ENCODE measurements at places on chromosomes 2 and 18. TPM values are rescaled to one million over a fixed set of nuclear protein-coding genes. Genes with fewer than 3 reads are reported as not detected.

GRCh38 chr2:69080071-69080470, 67.1 kb downstream of the ANTXR1 start:
- H3K36me3 ChIP-seq: peaks cover 15% of the 10 kb centered on the region
- H3K4me1 ChIP-seq: peaks cover 30% of the 10 kb centered on the region
- H3K4me3 ChIP-seq: no peak overlapping the region
- H3K27ac ChIP-seq: no peak overlapping the region
- DNase-seq: no peak
- H3K27me3 ChIP-seq: no peaks in the 10 kb centered on the region

GRCh38 chr2:8985561-8986326, 17.7 kb downstream of the MBOAT2 start:
- H3K4me1 ChIP-seq: no peaks in the 10 kb centered on the region
- no peak for DNase-seq
- no peak overlapping the region for H3K27ac ChIP-seq
- no peaks in the 10 kb centered on the region for H3K27me3 ChIP-seq
- no peaks in the 10 kb centered on the region for H3K36me3 ChIP-seq

DNA sequence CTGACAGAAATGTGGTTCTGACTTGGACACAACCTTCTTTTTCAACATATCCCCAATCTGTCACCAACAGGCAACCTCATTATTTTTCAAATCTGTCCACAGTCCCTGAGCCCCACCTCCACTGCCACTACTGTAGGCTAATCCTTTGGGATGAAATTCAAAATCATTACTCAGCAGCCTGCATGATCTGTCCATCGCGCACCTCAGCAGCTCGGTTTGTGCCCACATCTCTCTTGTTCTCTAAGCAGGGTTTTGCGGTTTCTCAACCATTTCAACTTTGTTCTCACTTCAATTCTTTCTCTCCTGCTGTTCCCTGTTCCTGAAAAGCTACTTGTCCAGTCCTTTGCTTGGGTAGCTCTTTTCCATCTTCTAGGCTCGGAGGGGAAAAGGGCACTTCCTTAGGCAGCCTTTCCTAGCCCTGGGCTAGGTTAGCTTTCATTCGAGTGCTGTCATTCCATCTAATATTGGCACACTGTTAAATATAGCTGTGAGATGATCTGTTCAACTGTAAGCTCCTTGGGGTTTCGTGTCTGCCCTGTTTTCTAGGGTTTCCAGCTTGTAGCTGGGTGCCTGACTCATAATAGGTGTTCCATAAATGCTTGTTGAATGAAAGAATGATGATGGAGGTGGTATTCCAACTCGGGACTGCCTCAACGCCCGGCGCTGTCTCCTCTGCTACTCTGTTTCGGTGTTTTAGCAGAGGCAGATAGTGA, 653 bp upstream of the ANKAR start:
- no peak for DNase-seq
- H3K4me3 ChIP-seq: peak overlapping the region; percentile 56
- peak overlapping the region; percentile 95 for H3K27ac ChIP-seq
- peaks cover 32% of the 10 kb centered on the region for H3K36me3 ChIP-seq

DNA sequence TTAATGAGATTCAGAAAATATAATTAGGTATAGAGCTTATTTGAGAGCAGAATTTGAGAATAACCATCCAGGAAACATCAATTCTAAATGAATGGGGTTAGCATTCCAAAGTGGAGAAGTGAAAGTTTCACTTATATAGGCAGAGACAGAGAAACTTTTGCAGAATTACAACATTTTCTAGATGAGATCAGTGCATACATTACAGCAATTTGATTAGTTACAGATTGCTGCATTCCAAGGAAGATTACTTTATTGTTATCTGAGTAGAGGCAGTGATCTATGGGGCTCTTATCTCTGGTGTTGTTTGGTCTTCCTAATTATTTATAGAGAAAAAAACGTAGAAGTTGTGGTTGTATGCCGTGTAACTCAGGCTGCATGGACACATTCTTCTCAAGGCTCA, 373.8 kb upstream of the SYT4 start:
- no peak overlapping the region for H3K4me3 ChIP-seq
- no peaks in the 10 kb centered on the region for H3K36me3 ChIP-seq
- no peak overlapping the region for H3K27ac ChIP-seq
- no peaks in the 10 kb centered on the region for H3K4me1 ChIP-seq
- peak; percentile 19 for DNase-seq
- H3K27me3 ChIP-seq: no peaks in the 10 kb centered on the region

DNA sequence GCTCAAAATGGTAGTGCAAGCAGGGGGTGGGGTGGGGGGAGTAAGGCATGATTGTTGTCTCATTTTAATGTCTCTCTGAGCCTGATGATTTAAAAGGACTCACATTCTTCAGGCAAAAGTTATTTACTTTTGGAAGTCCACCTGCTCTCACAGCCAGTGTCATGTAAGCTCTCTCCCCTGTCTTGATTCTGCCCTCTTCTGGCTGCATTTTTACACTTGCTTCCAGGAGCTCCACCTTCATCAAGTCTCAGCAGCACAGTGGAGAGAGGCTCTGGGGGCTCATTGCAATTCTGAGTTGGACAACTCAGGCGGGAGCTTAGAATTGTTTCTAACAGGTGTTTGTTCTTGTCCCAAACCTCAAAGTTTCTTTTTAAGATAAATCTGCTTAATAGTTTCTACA, 39.2 kb downstream of the GNAL start:
- H3K36me3 ChIP-seq: no peaks in the 10 kb centered on the region
- H3K4me3 ChIP-seq: no peak overlapping the region
- DNase-seq: no peak
- peaks cover 5% of the 10 kb centered on the region for H3K27me3 ChIP-seq
- H3K27ac ChIP-seq: no peak overlapping the region
- peaks cover 6% of the 10 kb centered on the region for H3K4me1 ChIP-seq

DNA sequence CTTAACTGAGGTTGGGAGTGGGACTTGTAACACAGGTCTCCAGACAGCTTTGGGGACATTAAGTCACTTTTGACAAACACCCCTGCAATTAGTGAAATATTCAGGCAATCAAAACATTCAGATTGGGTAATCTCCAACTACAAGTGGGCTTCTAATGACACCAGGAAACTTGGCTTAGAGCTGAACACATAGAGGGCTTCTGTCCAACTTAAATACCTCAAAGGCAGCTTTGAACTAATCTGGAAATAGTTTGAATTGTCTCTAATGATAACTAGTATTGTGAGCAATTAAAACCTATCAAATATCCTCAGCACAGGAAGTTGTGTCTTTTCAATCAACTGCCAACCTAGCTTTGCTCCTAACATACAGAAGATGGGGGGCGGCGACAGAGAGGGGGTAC, 5.1 kb upstream of the ASPRV1 start:
- H3K4me3 ChIP-seq: no peak overlapping the region
- H3K27ac ChIP-seq: no peak overlapping the region
- no peak for DNase-seq
- H3K27me3 ChIP-seq: no peaks in the 10 kb centered on the region
- peaks cover 5% of the 10 kb centered on the region for H3K36me3 ChIP-seq
- peaks cover 17% of the 10 kb centered on the region for H3K4me1 ChIP-seq

DNA sequence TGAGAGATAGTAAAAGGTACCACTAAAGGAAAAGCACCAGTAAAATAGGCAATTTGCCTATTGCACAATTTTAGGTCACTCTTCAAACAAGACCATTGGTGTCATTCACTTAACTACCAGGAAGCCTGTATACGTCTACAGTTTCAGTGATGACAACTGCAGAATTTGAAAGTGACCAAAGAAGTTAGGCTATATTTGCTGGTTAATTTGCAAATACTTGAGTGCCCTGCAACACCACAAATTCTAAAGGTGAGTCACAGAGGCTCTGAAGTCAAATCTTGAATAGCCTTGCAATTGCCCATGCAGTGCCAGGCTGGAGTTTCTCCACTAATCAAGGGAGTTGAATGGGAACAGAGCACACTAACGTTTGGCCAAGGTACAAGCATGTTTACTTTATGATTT, 128.7 kb upstream of the CCDC68 start:
- H3K4me1 ChIP-seq: no peaks in the 10 kb centered on the region
- H3K4me3 ChIP-seq: no peak overlapping the region
- no peaks in the 10 kb centered on the region for H3K27me3 ChIP-seq
- H3K36me3 ChIP-seq: no peaks in the 10 kb centered on the region

- peaks cover 2% of the 10 kb centered on the region for H3K4me1 ChIP-seq
- peak; percentile 43 for DNase-seq
- H3K27ac ChIP-seq: no peak overlapping the region
- H3K36me3 ChIP-seq: no peaks in the 10 kb centered on the region
- no peak overlapping the region for H3K4me3 ChIP-seq
- H3K27me3 ChIP-seq: no peaks in the 10 kb centered on the region
These were observed 49.2 kb upstream of the NEMP2 start for GRCh38 chr2:190583507-190584337.

GRCh38 chr2:54903736-54904554, 146.3 kb downstream of the RTN4 start:
- H3K36me3 ChIP-seq: no peaks in the 10 kb centered on the region
- no peaks in the 10 kb centered on the region for H3K27me3 ChIP-seq
- peak; percentile 50 for DNase-seq
- H3K27ac ChIP-seq: no peak overlapping the region
- H3K4me3 ChIP-seq: no peak overlapping the region
- peaks cover 28% of the 10 kb centered on the region for H3K4me1 ChIP-seq

GRCh38 chr2:70645733-70646419, 92.2 kb upstream of the TGFA start:
- no peaks in the 10 kb centered on the region for H3K36me3 ChIP-seq
- peaks cover 18% of the 10 kb centered on the region for H3K27me3 ChIP-seq
- H3K27ac ChIP-seq: no peak overlapping the region
- H3K4me3 ChIP-seq: no peak overlapping the region
- no peaks in the 10 kb centered on the region for H3K4me1 ChIP-seq
- DNase-seq: no peak

DNA sequence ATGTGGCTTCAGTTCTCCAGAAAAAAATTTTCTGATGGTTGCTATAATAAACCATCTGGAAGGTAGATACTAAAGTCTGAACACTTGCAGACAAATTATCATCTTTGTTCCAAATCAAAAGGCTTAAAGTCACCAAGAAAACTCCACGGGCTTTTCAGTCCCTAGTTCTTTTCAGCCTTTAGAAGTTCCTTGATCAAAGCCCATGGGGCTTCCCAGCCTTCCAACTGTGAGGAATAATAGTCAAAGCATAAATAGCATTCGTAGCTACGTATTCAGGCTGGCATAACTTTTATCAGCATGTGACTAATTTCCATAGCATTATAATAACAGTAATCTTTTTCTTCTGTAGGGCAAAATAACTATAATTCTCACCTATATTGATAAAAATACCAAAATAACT, 13.9 kb downstream of the SCG2 start:
- DNase-seq: no peak
- H3K4me1 ChIP-seq: peaks cover 14% of the 10 kb centered on the region
- no peaks in the 10 kb centered on the region for H3K36me3 ChIP-seq
- H3K27ac ChIP-seq: no peak overlapping the region
- no peaks in the 10 kb centered on the region for H3K27me3 ChIP-seq
- no peak overlapping the region for H3K4me3 ChIP-seq

GRCh38 chr2:173002751-173003541, 72.7 kb upstream of the MAP3K20 start:
- no peaks in the 10 kb centered on the region for H3K27me3 ChIP-seq
- H3K36me3 ChIP-seq: no peaks in the 10 kb centered on the region
- no peak overlapping the region for H3K27ac ChIP-seq
- H3K4me3 ChIP-seq: no peak overlapping the region
- no peaks in the 10 kb centered on the region for H3K4me1 ChIP-seq

DNA sequence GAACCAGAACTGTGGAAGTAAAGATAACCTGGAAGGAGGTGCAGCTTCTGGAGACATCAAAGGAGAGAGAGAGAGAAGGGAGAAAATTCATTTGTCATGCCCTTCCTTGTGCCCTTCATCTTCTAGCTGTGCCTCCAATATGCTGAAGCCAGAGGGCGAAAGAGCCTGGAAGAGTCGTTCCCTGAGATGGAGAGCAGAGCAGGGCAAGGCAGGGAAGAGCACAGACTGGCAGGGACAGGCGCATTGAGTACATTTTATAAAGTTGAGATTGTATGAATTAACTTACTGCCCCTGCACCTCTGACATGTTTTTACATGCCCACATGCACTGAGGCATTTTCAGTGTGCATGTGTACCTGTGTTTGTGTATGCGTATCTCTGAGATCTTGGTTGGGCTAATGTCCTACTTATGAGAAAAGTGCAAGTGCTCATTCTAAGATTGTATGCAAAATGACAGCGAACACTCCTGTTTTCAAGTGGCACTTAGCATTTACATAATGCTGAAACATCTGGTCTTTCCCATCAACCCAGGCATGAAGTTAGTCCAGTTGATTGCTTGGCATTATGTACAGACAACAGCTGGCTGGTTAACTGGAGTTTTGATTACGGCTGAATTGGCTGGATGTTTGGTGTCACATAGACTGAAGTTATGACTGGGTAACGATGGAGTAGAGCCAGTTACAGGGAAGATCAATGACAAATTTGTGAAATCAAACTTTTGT, 23.7 kb upstream of the MMADHC start:
- no peaks in the 10 kb centered on the region for H3K36me3 ChIP-seq
- peak; percentile 48 for DNase-seq
- H3K4me1 ChIP-seq: peaks cover 12% of the 10 kb centered on the region
- no peak overlapping the region for H3K4me3 ChIP-seq
- no peak overlapping the region for H3K27ac ChIP-seq
- H3K27me3 ChIP-seq: no peaks in the 10 kb centered on the region

- H3K4me1 ChIP-seq: peaks cover 5% of the 10 kb centered on the region
- H3K4me3 ChIP-seq: no peak overlapping the region
- no peak for DNase-seq
- H3K27ac ChIP-seq: no peak overlapping the region
These were observed 364.8 kb upstream of the SLC14A2 start for GRCh38 chr18:45250479-45250878.

GRCh38 chr2:11122380-11122779, 32.9 kb upstream of the SLC66A3 start:
- DNase-seq: no peak
- no peak overlapping the region for H3K4me3 ChIP-seq
- H3K27ac ChIP-seq: no peak overlapping the region

DNA sequence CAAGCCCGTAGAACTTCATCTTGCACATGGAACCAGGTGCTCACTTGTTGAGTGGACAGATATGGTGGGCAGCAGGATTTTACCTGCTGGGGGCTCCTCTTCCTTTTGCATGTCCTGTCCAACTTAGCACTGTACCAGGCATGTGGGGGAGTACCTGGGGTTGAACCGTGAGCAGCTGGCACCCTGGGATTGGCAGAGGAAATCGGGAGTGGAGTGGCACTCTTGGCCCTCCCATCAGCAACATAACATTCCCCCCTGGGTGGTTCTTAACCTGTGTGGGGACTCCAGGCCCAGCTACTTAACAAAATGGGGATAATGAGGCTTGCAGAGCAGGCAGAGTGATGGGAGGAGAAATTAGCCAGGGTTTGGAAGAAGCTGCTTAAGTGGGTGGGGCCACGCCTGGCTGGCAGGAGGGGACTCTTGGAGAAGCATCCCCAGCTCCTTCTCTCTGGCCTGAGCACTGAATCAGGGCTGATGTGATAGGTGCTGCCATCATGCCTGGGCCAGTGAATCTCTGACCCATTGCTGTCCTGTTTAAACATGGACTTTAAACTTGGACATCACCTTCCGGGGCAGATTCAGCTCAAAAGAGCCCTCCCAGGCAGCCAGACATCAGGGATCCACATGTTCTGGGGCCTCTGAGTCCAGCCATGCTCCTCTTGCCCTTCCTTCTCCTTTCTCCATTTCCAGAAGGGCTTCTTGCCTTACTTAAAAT, 15.5 kb downstream of the FOSL2 start:
- H3K4me3 ChIP-seq: no peak overlapping the region
- H3K27ac ChIP-seq: peak overlapping the region; percentile 73
- DNase-seq: no peak
- no peaks in the 10 kb centered on the region for H3K27me3 ChIP-seq
- peaks cover 100% of the 10 kb centered on the region for H3K4me1 ChIP-seq
- peaks cover 100% of the 10 kb centered on the region for H3K36me3 ChIP-seq

CTAGE1 gene
- not detected for total RNA-seq

CROCC2 gene
- not detected for total RNA-seq

REV1 gene
- 52.2 TPM for total RNA-seq

ZSWIM2 gene
- not detected for total RNA-seq

RNMT gene
- 37.3 TPM for total RNA-seq

DYNAP gene
- not detected for total RNA-seq

G6PC2 gene
- not detected for total RNA-seq

MSTN gene
- 2.0 TPM for total RNA-seq

All from stomach (tissue), 19 donors.